ENCODE measurements at places on chromosomes 3 and 15.

DNA sequence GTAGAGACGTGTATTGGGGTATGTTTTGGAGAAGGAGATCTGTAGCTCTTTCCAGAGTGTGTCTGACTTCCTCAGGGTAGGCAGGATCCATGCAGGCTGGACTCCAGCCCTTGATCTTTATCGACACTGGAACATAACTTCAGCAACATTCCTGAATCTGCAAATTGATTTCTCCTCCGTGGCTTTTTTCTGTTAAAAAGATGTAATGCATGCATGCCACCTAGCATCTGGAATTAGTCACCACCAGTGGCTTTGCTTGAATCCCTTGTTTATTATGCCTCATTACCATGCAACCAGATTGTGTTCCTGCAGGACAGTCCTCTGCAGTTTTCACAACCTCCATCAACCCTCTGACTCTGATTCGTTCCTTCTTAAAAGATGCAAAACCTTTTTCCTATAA, 86.1 kb downstream of the CCNL1 start:
- no peak for DNase-seq

DNA sequence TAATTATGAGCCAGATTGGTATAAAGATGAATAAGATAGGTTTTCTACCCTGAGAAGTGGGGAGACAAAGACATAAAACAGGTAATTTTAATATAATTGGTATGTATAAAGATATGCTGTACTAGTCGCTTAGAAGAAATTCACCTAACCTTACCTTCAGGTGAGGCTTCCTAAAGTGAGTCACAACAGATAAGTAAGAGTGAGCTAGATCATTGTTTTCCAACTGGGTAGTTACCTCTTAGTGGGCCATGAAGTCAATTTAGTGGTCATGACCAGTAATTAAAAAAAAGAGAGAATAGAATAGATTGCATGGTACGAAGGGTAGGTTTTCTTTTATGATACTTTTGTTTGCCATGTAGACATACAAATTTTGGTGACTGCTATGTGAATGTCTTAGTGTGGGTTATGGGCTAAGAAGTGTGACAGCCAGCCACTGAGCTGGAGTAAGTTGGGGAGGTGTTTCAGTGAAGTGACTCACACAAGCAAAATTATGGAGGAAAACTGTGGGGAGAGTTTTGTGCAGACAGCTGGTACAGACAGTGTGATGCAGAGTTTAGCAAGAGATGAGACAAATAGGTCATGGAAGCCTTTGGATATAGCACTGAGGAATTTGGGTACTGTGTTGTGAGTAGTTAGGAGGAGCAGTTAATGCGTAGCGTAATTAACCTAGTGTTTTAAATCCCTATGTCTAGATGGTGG, 8.2 kb downstream of the TRNT1 start:
- DNase-seq = no peak

- no peak for DNase-seq
These were observed 79.9 kb upstream of the PRR23E start for GRCh38 chr3:127112796-127113570.

- DNase-seq = no peak
These were observed 133.5 kb upstream of the STT3B start for GRCh38 chr3:31399271-31399670.

- no peak for DNase-seq
These were observed 141.7 kb upstream of the NSMCE3 start for GRCh38 chr15:29411299-29411698.

GRCh38 chr3:31522152-31522551, 10.6 kb upstream of the STT3B start:
- no peak for DNase-seq

GRCh38 chr3:45283471-45283870, 57.4 kb upstream of the TMEM158 start:
- no peak for DNase-seq

- no peak for DNase-seq
These were observed 48.5 kb downstream of the FNDC3B start for GRCh38 chr3:172087602-172088580.

DNA sequence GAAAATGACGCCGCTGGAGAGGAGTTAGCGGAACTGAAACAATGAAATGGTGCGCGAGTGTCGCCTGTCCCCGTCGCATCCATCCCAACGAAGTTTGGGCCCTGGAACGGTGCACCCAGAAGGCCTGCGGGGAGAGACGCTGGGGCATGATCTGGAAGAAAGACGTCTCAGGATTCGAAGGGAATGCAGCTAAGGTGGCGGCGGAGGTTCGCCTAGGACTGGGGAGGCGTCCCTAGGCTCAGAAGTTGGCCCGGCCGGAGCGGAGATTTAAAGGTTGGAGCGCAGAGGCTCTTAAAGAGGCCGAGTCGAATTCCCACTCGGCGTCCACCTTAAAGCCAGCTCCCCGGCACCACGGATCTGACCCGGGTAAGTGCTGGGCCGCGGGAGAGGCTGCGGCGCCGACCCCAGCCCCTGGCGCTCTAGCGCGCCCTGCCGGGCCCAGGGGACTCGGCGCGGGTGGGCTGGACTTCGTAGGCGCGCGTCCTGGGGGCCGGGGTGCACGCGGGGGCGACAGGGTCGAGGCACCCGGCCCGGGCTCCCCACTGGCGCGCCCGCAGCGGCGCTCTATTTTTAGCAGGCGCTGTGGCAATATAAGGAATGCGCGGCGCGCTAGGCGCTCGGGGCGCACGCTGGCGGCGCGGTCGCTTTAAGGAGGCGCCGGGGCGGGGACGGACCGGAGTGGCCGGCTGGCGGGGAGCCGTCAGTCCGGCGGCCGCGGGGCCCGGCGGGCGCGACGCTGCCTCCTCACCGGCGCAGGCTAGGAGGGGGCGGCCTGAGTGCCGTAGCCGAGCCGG, at the start of gene MRAS:
Gene MRAS (plus strand): TSS at position 620 of the 794 bp plus-strand sequence. CDS start 24,305 bp downstream, outside the sequence.
- no peak for DNase-seq

DNA sequence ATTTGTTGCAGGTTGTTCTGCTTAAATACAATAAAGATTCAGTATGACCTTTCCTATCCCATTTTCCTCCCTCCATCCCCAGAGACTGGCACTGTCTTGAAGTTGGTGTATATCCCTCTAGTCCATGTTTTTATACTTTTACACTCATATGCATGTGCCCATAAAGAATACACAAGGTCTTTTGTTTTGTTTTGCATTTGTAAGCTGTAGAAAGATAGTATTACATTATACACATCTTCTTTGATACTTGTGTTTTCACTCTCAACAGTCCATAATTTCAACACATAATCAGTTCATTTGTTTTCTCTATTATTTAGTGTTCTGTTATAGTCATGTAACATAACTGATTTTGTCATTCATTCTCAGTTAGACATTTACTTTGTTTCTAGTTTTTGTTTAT, 88.7 kb upstream of the AADACL2 start:
- no peak for DNase-seq

- DNase-seq = no peak
These were observed 50.6 kb upstream of the ULK4 start for GRCh38 chr3:42012383-42012934.

DNA sequence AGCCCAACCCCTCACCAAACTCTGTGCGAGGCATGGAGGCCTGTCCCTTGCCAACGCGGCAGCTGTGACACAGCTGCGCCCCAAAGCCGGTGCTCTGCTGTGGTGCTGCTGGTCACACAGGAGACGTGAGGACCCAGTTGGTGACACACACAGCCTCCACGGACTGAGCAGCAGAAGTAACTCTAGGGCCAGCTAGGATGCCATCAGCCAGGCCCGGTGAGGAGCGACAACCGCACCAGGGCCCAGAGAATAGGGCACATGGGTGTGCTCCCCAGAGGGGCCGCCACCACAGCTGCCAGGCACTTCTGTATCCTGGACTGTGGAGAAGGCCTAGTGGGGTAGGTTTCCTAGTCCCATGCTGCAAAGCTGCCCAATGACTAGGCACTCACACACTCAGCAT, 10.7 kb downstream of the ZXDC start:
- no peak for DNase-seq

DNA sequence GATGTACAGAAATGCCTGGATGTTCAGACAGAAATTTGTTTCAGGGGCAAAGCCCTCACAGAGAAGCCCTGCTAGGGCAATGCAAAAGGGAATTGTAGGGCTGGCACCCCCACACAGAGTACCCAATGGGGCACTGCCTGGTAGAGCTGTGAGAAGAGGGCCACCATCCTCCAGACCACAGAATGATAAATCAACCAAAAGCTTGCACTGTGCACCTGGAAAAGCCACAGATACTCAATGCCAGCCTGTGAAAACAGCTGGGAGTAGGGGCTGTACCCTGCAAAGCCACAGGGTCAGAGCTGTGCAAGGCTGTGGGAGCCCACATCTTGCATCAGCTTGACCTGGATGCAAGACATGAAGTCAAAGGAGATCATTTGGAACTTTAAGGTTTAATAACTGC, 477.9 kb upstream of the NECTIN3 start:
- DNase-seq = no peak

DNA sequence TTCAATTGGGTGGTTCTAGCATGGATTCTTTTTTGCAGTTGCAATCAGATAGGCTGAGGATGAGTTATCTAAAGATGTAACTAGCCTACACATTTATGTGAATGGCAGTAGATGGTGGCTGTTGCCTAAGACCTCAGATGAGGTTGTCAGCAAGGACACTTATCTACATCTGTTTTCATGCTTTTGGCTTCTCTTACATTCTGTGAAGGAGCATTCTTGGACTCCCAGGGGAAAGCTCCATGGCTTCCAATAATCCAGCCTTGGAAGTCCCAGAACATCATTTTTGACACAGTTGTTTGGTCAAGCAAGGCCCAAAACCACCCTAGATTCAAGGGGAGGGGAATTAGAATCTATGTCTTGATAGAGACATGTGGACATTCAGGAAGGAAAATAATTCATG, 332.2 kb upstream of the RBMS3 start:
- no peak for DNase-seq

- no peak for DNase-seq
These were observed 11.5 kb upstream of the CMTM8 start for GRCh38 chr3:32226875-32227500.

GRCh38 chr3:187946163-187946691, 201.0 kb upstream of the BCL6 start:
- DNase-seq = no peak

- DNase-seq = no peak
These were observed 168.6 kb downstream of the KLF13 start for GRCh38 chr15:31495281-31495680.

- no peak for DNase-seq
These were observed 890.7 kb upstream of the EPHA6 start for GRCh38 chr3:95923496-95924210.

- no peak for DNase-seq
These were observed 137.5 kb downstream of the LRRK1 start for GRCh38 chr15:101056366-101057334.

- DNase-seq = no peak
These were observed 38.4 kb upstream of the VPS8 start for GRCh38 chr3:184773283-184774186.

- no peak for DNase-seq
These were observed 116.3 kb upstream of the MEF2A start for GRCh38 chr15:99449514-99449913.

- no peak for DNase-seq
These were observed 125.6 kb downstream of the VPS8 start for GRCh38 chr3:184937611-184938010.
